Brain microvascular endothelial cell (primary cell): ENCODE measurements at places on chromosomes 7 and 10.

- DNase-seq: no peak
These were observed 140.7 kb downstream of the ICA1 start for GRCh38 chr7:8121243-8121642.

DNA sequence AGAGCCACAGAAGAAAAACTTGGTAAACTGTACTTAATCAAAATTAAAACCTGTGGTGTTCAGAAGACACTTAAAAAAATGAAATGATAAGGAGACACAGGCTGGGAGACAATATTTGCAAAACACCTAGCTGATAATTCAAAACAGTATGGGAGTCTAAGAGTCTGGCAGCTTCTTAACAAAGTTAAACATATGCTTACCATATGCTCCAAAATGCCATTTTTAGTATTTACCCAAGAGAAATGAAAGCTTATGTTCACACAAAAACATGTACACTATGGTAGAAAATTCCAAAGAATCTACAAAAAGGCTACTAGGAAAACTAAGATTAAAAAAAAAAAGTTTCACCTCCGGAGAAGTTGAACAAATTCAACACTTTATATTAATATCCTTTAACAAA, 48.6 kb downstream of the ITGB1 start:
- DNase-seq: no peak

GRCh38 chr10:68727146-68727545, 6.1 kb downstream of the CCAR1 start:
- no peak for DNase-seq

- DNase-seq: no peak
These were observed 50.6 kb upstream of the IGFBP3 start for GRCh38 chr7:45971661-45972175.

GRCh38 chr7:149723082-149723767, 50.2 kb downstream of the ZNF467 start:
- DNase-seq: no peak
